ENCODE measurements at places on chromosomes 5 and 9. TPM values are rescaled to one million over a fixed set of nuclear protein-coding genes. Genes with fewer than 3 reads are reported as not detected.

GRCh38 chr5:15943487-15943886 lies 236.1 kb downstream of the MARCHF11 start:
- H3K4me1 ChIP-seq, result no peaks in the 10 kb centered on the region
- H3K27ac ChIP-seq, result no peak overlapping the region
- no peak overlapping the region for H3K4me3 ChIP-seq
- no peaks in the 10 kb centered on the region for H3K27me3 ChIP-seq

DNA sequence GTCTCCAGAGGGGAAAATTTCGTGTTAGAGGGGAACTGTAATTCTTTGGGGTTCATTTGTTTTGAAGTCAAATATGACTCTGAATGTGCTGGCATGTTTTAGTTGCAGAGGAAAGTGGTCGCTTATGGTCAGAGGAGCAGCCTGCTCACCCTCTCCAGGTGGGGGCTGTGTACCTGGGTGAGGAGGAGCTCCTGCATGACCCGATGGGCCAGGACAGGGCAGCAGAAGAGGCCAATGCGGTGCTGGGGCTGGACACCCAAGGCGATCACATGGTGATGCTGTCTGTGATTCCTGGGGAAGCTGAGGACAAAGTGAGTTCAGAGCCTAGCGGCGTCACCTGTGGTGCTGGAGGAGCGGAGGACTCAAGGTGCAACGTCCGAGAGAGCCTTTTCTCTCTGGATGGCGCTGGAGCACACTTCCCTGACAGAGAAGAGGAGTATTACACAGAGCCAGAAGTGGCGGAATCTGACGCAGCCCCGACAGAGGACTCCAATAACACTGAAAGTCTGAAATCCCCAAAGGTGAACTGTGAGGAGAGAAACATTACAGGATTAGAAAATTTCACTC lies 13.5 kb downstream of the TXNDC15 start:
- H3K27me3 ChIP-seq, result no peaks in the 10 kb centered on the region
- no peak overlapping the region for H3K4me3 ChIP-seq
- H3K27ac ChIP-seq, result no peak overlapping the region
- no peaks in the 10 kb centered on the region for H3K36me3 ChIP-seq

GRCh38 chr9:137117269-137117731 lies 2.8 kb upstream of the DPP7 start:
- H3K4me1 ChIP-seq, result no peaks in the 10 kb centered on the region
- no peaks in the 10 kb centered on the region for H3K27me3 ChIP-seq
- H3K4me3 ChIP-seq, result no peak overlapping the region
- DNase-seq, result no peak
- H3K36me3 ChIP-seq, result peaks cover 7% of the 10 kb centered on the region

EPB41L4A gene
- 28.9 TPM for total RNA-seq

DNA sequence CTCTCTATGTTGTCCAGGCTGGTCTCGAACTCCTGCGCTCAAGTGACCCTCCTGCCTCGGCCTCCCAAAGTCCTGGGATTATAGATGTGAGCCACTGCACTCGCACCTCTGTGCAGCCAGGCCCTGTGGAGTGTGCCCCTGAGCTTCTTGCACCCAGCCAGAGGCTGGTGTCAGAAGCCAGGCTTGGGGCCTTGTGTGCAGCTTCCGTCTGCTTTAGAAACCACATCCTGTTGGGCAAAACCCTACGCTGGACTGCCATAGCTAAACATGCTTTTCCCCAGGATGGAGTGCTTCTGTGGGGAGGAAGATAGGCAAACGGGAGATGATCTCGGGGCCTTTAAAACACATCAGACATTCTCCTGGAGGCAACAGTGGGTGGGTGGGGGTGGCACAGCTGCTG lies 40.1 kb downstream of the PRRT1B start:
- no peaks in the 10 kb centered on the region for H3K27me3 ChIP-seq
- H3K4me3 ChIP-seq, result no peak overlapping the region
- no peak overlapping the region for H3K27ac ChIP-seq

- no peaks in the 10 kb centered on the region for H3K36me3 ChIP-seq
- H3K27me3 ChIP-seq, result no peaks in the 10 kb centered on the region
- no peak overlapping the region for H3K4me3 ChIP-seq
- H3K27ac ChIP-seq, result no peak overlapping the region
- no peak for DNase-seq
- H3K4me1 ChIP-seq, result no peaks in the 10 kb centered on the region
Measured at GRCh38 chr9:100759215-100759614, 181.3 kb downstream of the CAVIN4 start.

DNA sequence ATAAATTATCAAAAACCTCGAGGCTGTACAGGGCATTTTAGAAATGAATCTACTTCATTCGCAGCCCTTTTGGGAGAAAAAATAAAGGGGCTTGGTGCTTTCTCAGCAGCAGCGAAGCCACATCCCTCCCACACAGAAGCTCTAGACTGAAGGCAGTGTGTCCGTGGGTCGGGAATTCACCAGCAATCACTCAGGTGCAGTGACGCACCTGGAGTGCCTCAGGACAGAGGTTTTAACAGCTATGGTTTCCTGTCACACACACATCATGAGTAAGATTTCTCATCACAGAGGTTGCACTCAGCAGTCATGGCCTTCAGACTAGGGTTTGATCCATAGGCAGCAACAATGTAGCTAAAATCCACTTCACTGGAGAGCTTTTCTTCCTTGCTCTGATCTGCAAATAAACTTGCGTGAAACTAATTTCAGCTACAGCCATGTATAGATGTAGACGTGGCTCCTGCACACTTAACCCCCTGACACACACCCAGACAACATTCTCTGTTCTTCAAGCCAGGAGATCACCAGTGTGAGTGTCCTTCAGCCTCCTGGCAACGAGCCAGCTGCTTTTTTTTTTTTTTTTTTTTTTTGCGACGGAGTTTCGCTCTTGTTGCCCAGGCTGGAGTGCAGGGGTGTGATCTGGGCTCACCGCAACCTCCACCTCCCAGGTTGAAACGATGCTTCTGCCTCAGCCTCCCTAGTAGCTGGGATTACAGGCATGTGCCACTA lies 34.8 kb downstream of the DYNC2I2 start:
- DNase-seq, result no peak
- H3K4me1 ChIP-seq, result no peaks in the 10 kb centered on the region
- no peaks in the 10 kb centered on the region for H3K36me3 ChIP-seq
- H3K27ac ChIP-seq, result no peak overlapping the region
- H3K27me3 ChIP-seq, result no peaks in the 10 kb centered on the region
- no peak overlapping the region for H3K4me3 ChIP-seq

- H3K36me3 ChIP-seq, result peaks cover 39% of the 10 kb centered on the region
- peak; percentile 12 for DNase-seq
- no peaks in the 10 kb centered on the region for H3K4me1 ChIP-seq
- H3K27ac ChIP-seq, result no peak overlapping the region
- H3K4me3 ChIP-seq, result no peak overlapping the region
Measured at GRCh38 chr9:93258818-93259489, 75.0 kb downstream of the WNK2 start.

DNA sequence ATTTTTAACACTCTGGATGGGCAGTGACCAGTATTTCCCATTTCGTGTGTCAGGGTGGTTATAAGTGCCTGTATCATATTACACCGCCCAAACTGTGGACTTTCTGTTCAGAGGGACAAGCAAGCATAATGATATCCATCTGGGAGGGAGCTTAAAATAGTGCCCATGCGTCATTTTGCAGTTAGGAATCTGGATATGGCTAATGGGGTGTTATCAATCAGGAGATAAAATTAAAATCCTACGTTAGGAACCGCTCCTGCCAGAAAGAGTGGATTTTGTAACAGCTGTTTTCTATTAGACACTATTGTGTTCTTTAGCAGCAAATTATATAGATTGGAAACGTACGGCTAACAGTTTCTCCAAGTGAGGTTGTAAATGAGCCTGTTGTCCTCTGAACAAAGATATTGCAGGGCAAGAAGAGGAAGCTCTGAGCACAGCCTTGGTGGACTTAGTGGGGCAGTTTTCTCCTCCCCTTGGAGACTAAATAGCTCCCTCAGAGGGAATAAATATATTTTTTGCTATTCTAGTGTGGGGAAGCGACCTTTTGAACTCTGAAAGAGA lies 160.4 kb downstream of the SPATA31D1 start:
- H3K4me3 ChIP-seq, result no peak overlapping the region
- DNase-seq, result no peak
- no peak overlapping the region for H3K27ac ChIP-seq
- no peaks in the 10 kb centered on the region for H3K36me3 ChIP-seq
- H3K27me3 ChIP-seq, result no peaks in the 10 kb centered on the region

GRCh38 chr9:34928921-34929320 lies 29.2 kb upstream of the PHF24 start:
- no peaks in the 10 kb centered on the region for H3K27me3 ChIP-seq
- no peaks in the 10 kb centered on the region for H3K4me1 ChIP-seq
- H3K27ac ChIP-seq, result no peak overlapping the region
- no peak overlapping the region for H3K4me3 ChIP-seq

DNA sequence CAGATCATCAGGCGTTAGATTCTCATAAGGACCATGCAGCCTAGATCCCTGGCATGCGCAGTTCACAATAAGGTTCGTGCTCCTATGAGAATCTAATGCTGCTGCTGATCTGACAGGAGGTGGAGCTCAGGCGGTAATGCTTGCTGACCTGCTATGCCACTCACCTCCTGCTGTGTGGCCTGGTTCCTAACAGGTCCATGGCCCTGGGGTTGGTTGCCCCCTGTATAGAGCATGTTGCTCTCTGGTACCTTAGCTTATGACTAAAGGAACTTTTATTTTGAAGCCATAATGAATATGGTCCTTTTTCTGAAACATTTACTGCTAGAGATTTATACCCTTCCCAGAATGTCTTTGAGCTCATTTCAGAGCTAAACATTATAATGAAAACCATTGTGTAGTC lies 3.1 kb downstream of the MAN2A1 start:
- H3K4me1 ChIP-seq, result peaks cover 54% of the 10 kb centered on the region
- H3K27me3 ChIP-seq, result no peaks in the 10 kb centered on the region
- DNase-seq, result peak; percentile 50
- H3K4me3 ChIP-seq, result peak overlapping the region; percentile 85
- H3K27ac ChIP-seq, result no peak overlapping the region

DNA sequence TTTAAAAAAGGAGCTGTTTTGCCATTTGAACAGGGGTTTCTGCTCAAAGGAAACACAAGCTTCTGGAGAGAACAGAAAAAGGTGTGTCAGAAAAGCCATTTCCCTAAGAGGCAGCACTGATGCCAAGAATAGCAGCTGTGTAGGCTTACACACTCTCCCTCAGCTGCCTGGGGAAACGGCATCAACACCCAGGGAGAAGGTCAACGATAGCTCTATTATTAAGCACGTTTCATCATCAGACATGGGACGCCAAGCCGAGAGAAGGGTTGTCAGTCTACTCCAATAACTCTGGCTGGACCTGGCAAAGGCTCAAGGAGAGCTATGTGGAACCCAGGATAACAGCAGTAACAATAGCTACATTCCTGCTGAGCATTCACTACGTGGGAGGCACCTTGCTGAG lies 314.2 kb downstream of the CDK5RAP2 start:
- no peaks in the 10 kb centered on the region for H3K27me3 ChIP-seq
- no peak for DNase-seq
- no peak overlapping the region for H3K27ac ChIP-seq
- no peaks in the 10 kb centered on the region for H3K36me3 ChIP-seq

DNA sequence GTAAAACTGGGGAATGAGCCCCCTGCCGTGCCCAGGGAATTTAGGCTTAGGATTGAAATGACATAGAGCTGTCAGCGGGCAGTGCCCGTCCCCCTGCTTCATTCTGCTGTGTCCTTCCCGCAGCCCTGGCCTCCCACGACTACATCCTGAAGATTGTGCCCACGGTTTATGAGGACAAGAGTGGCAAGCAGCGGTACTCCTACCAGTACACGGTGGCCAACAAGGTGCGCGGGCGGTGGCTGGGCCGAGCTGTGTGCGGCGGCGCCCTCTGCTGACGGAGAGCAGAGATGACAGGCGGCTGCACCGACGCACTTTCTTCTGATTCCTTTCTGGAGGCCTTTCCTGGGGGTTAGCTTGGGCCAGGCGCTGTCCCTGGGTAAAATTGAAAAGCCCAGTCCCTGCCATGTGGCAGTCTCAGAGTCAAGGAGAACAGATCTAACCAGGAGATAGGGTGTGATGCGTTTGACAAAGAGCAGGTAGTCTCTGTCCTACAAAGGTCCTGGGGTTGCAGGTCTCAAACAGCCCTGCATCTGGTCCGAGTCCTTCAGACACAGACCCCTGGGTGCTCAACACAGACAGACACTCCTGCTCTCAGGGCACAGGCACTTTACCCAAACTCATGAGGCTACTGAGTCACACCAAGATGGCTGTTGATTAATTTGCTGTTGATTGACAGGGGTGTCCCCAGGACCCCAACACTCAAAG lies 26.8 kb upstream of the RPL26L1 start:
- no peaks in the 10 kb centered on the region for H3K4me1 ChIP-seq
- no peaks in the 10 kb centered on the region for H3K27me3 ChIP-seq
- no peak overlapping the region for H3K4me3 ChIP-seq
- no peak overlapping the region for H3K27ac ChIP-seq
- peaks cover 48% of the 10 kb centered on the region for H3K36me3 ChIP-seq

- no peak overlapping the region for H3K4me3 ChIP-seq
- DNase-seq, result no peak
- no peak overlapping the region for H3K27ac ChIP-seq
- H3K27me3 ChIP-seq, result no peaks in the 10 kb centered on the region
Measured at GRCh38 chr5:77379558-77380061, 112.5 kb downstream of the WDR41 start.

ENG gene
- total RNA-seq, result 25.7 TPM

DNA sequence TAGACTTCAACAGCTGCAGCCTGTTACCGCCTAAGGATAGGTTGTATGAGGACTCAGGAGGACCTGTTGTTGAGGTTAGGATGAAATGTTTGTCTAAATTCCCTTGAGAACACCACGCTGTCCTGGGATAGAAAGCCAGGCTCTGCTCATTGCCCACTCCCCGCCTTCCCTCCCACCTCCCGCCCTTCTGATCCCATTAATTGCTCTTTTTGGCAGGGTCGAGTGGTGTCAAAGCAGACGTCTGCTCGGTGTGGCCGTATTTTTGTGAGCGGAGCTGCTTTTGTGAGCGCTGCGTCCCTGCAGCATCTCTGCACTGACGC lies 62.3 kb downstream of the SPATA31C2 start:
- H3K4me3 ChIP-seq, result peak overlapping the region; percentile 74
- no peaks in the 10 kb centered on the region for H3K36me3 ChIP-seq
- peak overlapping the region; percentile 52 for H3K27ac ChIP-seq
- H3K27me3 ChIP-seq, result no peaks in the 10 kb centered on the region
- no peak for DNase-seq

GRCh38 chr5:139064613-139065012 lies 133.6 kb downstream of the SIL1 start:
- H3K4me1 ChIP-seq, result peaks cover 8% of the 10 kb centered on the region
- H3K27me3 ChIP-seq, result no peaks in the 10 kb centered on the region
- H3K27ac ChIP-seq, result no peak overlapping the region
- H3K4me3 ChIP-seq, result no peak overlapping the region

PRUNE2 gene
- total RNA-seq, result 15.6 TPM

Data from Peyer's patch (tissue), 4 donors.